ENCODE measurements at places on chromosomes 4 and X. TPM values are rescaled to one million over a fixed set of nuclear protein-coding genes. Genes with fewer than 3 reads are reported as not detected.

GRCh38 chr4:170497689-170498088 lies 407.9 kb upstream of the AADAT start:
- no peak overlapping the region for H3K4me3 ChIP-seq
- no peaks in the 10 kb centered on the region for H3K4me1 ChIP-seq
- H3K27me3 ChIP-seq, result no peaks in the 10 kb centered on the region
- no peak overlapping the region for H3K27ac ChIP-seq
- H3K36me3 ChIP-seq, result no peaks in the 10 kb centered on the region

The PIR gene
- 92.1 TPM for total RNA-seq

DNA sequence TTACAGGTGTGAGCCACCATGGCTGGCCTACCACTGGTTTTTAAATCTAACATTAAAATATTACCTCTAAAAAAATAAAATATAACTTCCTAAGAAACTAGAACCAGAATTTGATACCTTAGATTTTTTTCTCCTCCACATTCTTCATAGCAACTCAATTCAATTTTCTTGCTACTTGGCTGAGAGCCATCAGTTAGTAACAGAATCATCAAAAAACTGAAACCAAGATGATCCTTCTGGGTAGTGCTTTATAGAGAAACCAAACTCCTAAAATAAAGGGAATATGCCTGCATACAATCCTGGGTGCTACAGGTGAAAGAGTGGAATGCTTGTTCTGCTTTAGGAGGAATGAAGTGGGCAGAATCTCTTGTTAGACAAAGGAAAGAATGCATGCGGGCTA lies 64.4 kb downstream of the RPS3A start:
- DNase-seq, result no peak
- H3K4me3 ChIP-seq, result no peak overlapping the region
- H3K36me3 ChIP-seq, result peaks cover 6% of the 10 kb centered on the region
- H3K4me1 ChIP-seq, result peaks cover 3% of the 10 kb centered on the region
- H3K27ac ChIP-seq, result no peak overlapping the region
- H3K27me3 ChIP-seq, result no peaks in the 10 kb centered on the region

The SHISA3 gene
- 12.0 TPM for total RNA-seq

DNA sequence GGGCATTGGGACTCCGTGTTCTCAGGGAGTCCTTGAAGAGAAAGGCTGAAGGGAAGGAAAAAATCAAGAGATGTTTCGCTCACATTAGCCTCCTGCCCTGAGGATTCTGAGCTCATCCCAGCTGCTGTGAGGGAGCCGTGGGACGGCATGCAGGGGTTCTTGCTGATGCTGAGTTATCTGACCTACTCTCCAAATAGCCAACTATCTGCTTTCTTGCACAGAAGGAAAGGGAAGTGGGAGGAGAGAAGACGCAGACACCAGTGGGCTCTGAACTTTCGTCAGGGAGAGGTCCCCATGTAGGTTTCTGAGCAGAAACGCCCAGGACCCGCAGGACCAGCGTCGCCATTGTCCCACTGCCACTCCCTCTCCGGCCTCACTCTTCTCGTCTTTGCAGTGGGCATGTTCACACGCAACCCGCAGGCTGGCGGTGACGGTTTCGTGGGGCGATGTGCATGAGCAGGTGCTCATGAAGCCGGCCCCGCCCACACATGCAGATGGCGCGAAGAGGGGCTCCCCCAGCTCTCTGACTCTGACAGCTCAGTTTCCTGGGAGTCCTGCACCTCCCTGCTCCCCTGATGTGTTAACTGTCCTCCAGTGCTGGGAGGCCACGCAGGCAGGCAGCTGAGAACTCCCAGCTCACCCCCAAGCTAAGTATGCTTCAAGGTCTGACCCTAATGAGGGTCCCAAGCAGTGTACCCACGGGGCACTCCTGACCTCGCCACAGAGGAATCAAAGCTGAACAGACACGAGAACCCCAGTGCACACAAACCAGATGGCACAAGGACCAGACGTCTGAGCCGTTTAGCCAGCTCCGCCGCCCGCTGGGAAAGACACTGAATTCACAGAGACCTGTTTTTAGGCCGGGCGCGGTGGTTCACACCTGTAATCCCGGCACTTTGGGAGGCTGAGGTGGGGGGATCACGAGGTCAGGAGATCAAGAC lies 13.6 kb upstream of the ABLIM2 start:
- H3K4me3 ChIP-seq, result no peak overlapping the region
- H3K27ac ChIP-seq, result no peak overlapping the region
- H3K27me3 ChIP-seq, result no peaks in the 10 kb centered on the region
- no peaks in the 10 kb centered on the region for H3K4me1 ChIP-seq

GRCh38 chr4:29278585-29278984 lies 1441.6 kb upstream of the PCDH7 start:
- H3K4me3 ChIP-seq, result no peak overlapping the region
- H3K4me1 ChIP-seq, result peaks cover 19% of the 10 kb centered on the region
- peak overlapping the region; percentile 82 for H3K27ac ChIP-seq
- DNase-seq, result peak; percentile 81
- H3K27me3 ChIP-seq, result no peaks in the 10 kb centered on the region

DNA sequence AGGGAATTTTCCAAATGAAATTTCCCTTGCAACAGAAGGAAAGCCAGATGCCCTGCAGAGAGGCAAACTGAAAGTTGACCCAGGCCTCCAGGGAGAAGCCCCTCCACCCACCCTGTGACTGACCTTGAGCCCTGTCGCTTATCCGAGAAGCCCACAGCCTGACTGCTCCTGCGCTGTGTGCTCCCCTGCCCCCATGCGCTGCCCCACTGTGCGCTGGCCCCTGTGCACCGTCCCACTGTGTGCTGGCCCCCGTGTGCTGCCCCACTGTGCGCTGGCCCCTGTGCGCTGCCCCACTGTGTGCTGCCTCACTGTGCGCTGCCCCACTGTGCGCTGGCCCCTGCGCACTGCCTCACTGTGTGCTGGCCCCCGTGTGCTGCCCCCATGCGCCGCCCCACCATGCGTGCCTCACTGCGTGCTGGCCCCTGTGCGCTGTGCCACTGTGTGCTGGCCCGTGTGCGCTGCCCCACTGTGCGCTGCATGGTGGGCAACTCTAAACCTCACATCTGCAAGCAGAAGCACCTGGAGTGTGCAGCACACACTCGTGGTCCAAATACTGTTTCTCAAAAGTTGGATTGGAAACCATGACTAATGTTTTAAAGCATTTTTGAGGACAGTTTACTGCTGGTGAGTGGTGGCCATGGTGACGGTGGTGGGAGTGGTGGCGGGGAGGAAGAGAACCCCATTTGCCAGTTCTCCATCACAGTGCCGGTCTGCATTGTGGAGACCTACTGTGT lies 8.3 kb upstream of the GRPEL1 start:
- no peak overlapping the region for H3K4me3 ChIP-seq
- H3K27me3 ChIP-seq, result peaks cover 9% of the 10 kb centered on the region
- no peaks in the 10 kb centered on the region for H3K36me3 ChIP-seq
- no peak overlapping the region for H3K27ac ChIP-seq
- no peaks in the 10 kb centered on the region for H3K4me1 ChIP-seq
- DNase-seq, result no peak

The IL2 gene
- not detected for total RNA-seq

- no peaks in the 10 kb centered on the region for H3K27me3 ChIP-seq
- no peak overlapping the region for H3K4me3 ChIP-seq
- DNase-seq, result peak; percentile 1
- no peak overlapping the region for H3K27ac ChIP-seq
- no peaks in the 10 kb centered on the region for H3K36me3 ChIP-seq
Measured at GRCh38 chrX:22577181-22577580, 304.5 kb downstream of the CBLL2 start.

The DGAT2L6 gene
- total RNA-seq, result not detected

The GAB3 gene
- total RNA-seq, result 6.2 TPM
